ENCODE measurements at places on chromosomes 11 and 22.

DNA sequence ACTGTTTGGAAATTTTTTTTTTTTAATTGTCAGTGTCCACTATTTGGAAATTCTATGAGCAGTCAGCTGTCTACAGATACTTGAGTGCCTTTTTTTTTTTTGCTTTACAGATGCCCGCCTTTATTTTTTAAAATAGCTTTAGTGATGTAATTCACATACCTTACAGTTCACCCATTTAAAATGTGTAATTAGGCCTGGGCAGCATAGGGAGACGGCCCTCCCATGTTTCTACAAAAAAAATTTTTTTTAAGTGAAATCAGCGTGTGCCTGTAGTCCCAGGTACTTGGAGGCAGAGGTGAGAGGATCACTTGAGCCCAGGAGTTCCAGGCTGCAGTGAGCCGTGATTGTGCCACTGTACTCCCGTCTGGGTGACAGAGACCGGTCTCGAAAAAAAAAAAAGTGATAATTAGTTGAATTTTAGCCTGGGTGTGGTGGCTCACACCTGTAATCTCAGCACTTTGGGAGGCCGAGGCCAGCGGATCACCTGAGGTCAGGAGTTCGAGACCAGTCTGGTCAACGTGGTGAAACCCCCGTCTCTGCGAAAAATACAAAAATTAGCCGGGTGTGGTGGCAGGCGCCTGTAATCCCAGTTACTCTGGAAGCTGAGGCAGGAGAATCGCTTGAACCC lies 1.5 kb downstream of the ZNF143 start:
- no peak for DNase-seq

GRCh38 chr11:90428836-90429235 lies 206.0 kb upstream of the CHORDC1 start:
- no peak for DNase-seq

GRCh38 chr11:107683807-107684206 lies 28.0 kb downstream of the SLN start:
- no peak for DNase-seq

- DNase-seq, result no peak
Measured at GRCh38 chr11:127193950-127194349, 193.4 kb upstream of the KIRREL3 start.

GRCh38 chr22:31173386-31174145 lies 13.6 kb downstream of the RNF185 start:
- DNase-seq, result no peak

GRCh38 chr22:35313311-35314121 lies 13.8 kb downstream of the TOM1 start:
- DNase-seq, result no peak

DNA sequence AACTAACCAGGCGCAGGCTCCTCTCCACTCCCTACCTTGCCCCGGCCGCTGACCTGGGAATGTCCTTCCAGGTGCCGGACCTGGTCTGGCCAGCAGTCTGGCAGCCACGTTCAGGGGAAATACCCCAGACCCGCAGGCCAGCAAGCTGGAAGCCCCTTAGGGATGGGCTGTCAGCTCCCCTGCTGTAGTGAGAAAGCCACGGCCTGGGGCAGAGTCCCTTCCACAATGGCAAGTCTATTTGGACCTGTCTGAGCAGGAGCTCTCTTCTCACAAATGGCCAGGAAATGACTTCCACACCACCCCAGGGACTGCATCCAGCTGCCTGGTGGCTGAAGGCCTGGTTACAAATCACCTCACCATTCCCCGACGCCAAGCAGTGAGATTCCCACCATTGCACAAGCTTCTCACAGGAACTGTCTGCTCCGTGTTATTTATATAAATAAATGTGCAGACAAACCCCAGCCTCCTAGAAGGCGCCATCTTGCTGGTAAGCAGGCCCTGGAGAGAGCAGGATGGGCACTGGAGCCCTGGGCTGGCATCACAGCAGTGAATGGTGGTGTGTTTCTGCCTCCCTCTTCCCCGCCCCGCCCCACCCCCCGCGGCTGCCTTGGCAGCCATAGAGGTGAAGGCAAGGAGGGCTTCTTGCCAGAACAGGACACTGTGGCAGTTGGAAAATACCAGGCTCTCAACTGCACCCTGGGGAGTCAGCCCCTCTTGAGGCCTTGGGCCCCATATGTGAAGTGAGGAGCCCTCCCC lies 23.7 kb downstream of the RSPH14 start:
- DNase-seq, result no peak

DNA sequence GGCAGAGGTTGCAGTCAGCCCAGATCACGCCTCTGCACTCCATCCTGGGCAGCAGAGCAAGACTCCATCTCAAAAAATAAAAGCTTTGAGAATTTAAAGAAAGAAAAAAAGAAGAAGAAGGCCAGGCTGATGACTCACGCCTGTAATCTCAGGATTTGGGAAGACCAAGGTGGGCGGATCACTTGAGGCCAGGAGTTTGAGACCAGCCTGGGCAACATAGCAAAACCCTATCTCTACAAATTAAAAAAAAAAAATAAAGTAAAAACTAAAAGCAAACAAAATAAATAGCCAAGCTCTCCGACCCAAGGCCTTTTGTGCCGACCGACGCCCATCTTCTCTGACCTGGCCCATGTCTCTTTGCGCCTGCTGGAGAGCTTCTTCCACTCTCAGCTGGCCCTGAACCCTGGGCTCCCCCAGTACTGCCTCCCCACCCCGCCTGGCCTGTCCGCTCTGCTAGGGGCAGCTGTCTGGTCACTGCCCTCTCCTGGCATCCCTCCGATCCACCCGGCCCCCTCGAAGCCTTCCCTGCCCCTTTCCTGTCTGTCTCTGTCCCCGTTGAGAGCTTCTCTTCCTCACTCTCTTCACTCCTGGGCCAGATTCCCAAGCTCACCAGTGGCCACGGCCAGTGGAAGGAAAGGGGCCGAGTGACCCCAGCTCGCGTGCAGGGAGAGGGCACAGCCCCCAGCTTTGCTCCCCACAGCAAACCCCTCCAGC lies 4.8 kb upstream of the LSP1 start:
- peak; percentile 61 for DNase-seq

- DNase-seq, result no peak
Measured at GRCh38 chr22:39238101-39238466, 6.7 kb downstream of the PDGFB start.

DNA sequence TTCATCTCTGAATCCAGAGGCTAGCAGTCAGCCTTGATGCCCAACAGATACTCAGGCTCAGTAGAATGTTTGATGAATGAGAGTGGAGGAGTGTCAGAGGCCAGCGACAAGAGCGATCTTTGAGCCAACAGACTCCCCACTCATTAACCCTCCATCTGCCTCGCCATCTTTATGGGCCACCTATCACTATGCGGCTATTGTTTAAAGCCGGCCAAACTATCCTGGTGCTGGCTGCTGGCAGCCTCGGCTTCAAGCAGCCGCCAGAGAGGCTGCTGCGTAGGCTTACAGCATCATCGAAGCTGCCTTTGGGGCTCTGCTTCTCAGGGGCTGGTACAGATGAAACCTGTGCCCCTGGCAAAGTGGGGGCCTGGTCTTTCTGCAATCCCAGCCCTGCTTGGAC lies 525.6 kb downstream of the INSC start:
- no peak for DNase-seq

- DNase-seq, result no peak
Measured at GRCh38 chr11:103926990-103927389, 109.5 kb upstream of the DDI1 start.

DNA sequence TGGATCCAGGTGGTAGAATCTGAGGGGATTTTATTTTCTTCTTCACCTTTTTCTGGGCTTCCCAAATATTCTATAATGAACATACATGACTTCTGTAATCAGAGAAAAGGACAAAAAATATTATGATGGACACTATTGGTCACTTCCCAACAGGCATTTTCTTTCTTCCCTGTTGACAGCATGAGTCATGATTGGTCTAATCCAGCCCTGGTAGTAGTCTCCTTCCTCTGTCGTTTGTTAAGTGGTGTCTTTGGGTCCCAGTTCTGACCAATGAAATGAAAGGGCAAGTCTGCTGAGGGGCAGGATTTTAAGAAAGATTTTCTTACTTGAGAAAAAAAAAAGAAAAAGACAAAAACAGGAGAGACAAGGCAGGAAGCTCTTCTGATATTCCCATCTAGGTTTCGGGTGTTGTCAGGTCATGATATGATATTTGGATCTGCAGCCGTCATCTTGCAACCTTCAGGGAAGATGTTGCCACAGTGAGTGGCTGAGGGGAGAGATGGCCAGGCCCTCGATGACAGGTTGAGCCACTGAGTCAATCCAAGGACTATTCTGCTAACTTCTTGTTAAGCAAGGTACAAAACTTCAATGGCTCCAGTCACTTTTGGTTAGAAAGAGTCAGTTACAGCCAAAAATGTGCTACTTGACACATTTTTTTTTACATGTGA lies 23.3 kb upstream of the PLEKHB1 start:
- no peak for DNase-seq

GRCh38 chr22:24506802-24507438 lies 11.8 kb downstream of the UPB1 start:
- DNase-seq, result no peak

DNA sequence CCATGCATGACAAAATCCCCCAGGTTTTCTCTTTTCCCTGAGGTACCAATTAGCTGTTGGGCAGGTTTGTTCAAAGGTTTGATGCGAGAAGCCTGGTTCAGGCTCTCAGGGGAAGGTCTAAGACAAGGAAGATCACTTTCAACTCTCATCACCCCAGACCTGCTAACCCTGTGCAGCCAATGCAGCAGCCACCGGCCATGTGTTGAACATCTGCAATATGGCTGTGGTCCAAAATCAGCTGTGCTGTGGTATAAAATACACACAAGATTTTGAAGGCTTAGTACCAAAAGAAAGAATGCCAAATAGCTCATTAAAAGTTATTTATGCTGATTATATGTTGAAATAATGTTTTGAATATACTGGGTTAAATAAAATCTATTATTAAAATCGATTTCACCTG lies 58.5 kb downstream of the SMCO4 start:
- DNase-seq, result no peak

GRCh38 chr22:43722444-43722843 lies 89.7 kb downstream of the EFCAB6 start:
- DNase-seq, result no peak

GRCh38 chr22:17845790-17846189 lies 71.5 kb upstream of the BID start:
- DNase-seq, result no peak

GRCh38 chr22:17300926-17301325 lies 68.3 kb upstream of the CECR2 start:
- DNase-seq, result no peak

GRCh38 chr11:110601936-110602335 lies 110.3 kb downstream of the ARHGAP20 start:
- no peak for DNase-seq

GRCh38 chr11:114182471-114183043 lies 113.6 kb upstream of the NNMT start:
- no peak for DNase-seq

Data from pancreas (tissue), 10 donors.